AG08396 (cell line): ENCODE measurements at places on chromosomes 3 and 15.

DNA sequence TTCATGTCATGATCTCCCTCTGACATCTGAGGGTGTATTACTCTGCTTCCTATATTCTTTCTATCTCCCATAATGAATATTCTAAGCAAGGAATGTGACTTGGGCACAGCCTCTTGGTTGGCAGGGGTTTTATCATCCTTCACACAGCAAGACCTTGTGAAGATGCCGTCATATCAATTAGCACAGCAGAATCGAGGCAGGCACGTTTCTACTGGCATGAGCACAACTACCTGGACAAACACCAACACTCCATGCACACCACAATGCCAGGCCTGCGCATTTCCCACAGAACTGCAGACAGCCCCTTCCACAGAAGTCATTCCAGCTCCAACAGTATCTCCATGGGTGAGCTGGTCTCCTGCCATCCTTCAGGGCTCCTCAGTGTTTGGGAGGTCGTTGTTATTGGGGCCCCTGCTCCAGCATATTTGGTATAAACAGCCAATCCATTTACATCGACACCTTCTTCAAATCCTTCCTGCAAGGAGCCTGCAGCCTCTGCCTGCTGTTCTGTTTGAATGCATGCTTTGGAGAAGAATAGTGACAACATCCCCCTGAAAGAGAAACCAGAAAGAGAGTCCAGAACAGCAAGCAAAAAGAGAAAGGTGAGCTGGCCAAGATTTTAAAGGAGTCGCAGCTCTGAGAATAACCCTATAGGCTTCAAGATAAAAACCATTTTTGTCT is 275.5 kb downstream of the SHOX2 start:
- no peak for DNase-seq

- DNase-seq = no peak
Measured at GRCh38 chr3:126941721-126942270, 41.1 kb upstream of the PLXNA1 start.

DNA sequence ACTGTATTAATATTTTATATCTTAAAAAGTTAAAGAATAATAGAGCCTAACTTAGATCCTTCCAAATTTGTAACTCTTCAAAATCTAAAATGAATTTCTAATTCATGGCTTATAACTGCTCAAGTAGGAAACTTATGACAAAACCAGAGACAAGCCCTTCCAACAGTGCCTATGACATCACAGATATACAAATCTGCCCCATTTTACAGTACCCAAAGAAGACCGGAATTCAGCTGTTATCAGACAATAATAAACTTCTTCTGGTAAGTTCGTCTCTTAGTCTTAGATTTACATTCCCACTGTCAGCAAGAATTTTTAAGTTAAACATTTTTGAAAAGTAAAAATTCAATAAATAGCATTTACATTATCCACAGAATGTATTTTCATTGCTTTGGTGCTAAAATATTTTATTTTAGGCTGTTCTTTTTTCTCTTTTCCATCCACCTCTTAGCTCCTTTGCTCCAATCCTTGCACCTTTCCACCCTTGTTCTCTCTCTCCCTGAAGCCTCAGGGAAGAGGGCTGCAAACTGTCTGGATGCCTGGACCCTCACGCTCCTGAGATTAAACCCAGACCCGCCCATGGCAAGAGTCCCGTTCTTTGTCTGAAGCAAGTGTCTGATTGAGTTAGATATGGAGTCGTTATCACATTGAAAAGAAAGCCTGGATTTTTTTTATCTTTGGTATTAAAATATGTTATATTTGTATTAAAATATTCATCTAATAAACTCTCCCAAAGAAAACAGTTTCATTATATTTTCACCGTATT is 312.7 kb downstream of the ZBTB20 start:
- DNase-seq = no peak

DNA sequence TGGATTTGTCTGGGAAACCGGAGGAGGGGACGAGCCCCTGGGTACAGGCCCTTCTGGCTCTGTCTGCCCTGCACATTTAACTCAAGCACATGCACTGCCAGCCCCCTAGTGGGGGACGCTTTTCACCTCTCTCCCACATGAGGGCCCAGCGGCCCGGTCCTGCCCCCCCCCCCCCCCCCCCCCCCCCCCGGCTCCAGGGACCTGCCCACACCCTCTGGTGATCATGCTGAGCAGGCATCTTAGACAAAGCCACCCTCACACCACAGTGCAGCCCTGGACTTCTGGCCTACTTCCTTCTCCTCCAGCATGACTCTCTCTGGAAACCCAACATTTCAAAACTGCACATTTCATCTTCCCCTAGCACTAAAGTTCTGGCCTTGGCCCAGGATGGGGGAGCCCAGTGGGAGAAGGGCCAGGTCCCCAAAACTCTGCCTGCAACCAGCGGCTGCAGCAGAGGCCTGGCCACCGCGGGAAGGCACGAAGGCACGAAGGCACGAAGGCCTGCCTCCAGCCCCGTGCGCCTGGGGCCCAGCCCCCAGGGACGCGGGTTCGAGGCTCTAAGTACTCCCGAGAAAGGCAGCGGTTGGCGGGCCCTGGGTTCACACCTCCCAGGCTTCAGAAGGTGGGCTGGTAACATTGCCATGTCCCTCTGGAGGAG is 14.1 kb downstream of the KLF15 start:
- DNase-seq = peak; percentile 59

DNA sequence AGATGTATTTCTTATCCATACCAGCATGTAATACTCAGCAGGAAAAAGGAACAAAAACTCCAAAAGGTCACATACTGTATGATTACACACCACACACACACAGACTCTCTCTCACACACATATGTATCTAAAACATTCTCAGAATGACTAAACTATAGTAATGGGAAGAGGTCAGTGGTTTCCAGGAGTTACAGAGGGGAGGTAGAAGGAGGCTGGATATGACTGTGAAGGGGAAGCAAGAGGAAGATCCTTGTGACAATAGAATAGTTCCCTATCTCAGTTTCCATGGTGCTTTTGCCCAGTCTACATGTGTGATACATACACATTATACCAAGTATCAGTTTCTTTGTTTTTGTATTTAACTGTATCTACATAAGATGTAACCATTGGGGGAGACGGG is 190.1 kb downstream of the IL5RA start:
- no peak for DNase-seq

GRCh38 chr15:52193321-52193720 is 2.1 kb upstream of the GNB5 start:
- no peak for DNase-seq

- DNase-seq = no peak
Measured at GRCh38 chr3:170660139-170660538, 74.3 kb upstream of the SLC7A14 start.

DNA sequence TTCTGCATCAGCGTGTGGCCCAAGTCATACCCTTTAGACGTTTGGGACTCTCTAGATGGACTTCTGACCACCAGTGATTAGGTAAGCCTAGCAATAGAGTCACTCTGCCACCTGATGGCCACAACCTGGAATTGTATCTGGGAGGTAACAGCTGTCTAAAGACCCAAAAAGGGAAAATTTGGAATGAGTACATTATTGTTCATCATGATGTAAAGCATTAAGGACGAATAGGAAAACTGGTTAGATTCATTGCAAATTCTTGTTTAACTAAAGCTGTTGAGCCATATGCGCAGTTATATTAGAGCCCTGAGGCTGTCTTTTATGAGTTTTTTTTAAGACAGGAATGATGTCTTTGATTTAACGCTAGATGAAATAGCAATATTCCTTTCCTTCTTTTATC is 63.6 kb downstream of the FAM81A start:
- peak; percentile 37 for DNase-seq

- DNase-seq = no peak
Measured at GRCh38 chr3:189537135-189537534, 94.1 kb upstream of the TP63 start.

GRCh38 chr15:52233405-52233804 is 42.2 kb upstream of the GNB5 start:
- no peak for DNase-seq

- no peak for DNase-seq
Measured at GRCh38 chr15:79221696-79222095, 60.8 kb upstream of the ANKRD34C start.

DNA sequence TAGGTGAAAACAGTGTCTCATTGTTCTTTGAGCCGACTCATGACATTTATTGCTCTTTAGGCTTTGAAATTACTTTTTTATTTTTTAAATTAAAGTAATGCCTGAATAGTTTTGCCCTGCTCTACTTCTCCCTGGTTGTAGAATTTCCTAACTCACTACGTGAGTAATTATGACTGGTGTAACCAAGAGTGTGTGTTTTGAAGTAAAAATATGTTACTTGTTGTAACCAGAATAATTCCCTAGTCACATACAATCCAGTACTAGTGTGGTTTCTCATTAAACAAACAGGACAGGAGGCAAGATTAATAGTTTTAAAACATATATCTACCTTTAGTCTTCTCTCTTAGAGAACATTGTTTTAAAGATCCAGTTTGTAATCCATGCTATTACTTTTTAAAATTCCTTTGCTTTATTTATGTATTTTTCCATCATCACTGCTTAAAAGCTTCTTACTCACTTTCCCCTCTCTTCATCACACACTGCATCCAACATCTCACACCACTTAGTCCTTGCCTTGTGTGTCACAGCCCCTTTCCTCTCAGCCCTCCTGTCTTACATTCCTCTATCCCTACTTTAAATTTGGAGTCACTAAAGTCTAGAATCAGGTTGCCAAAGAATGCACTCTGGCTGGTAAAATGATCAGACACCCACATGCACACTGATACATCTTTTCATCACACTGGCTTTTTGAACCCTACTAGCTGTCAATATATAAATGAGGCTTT is 219.7 kb downstream of the WNT5A start:
- peak; percentile 18 for DNase-seq

- DNase-seq = no peak
Measured at GRCh38 chr3:94310341-94311135, 247.7 kb downstream of the NSUN3 start.

DNA sequence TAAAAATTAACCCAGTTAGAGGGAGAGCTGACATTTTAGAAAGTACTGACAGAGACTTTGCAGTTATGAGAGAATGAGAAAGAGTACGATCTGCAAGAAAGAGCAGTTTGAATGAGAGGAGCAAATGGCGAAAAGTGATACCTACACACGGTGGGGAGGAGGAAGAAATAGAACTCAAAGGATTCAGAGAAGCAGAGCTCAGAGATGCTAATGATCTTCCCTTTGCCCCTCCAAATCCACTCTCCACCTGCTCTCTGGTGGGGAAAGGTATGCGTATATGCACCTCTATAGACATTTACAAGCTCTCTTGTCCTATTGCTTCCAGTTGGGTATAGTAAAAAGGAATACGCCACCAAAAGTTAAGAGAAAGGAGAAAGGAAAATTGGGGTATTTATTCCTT is 123.3 kb upstream of the TTC14 start:
- DNase-seq = no peak

GRCh38 chr3:100340527-100340926 is 6.0 kb downstream of the NIT2 start:
- DNase-seq = no peak

DNA sequence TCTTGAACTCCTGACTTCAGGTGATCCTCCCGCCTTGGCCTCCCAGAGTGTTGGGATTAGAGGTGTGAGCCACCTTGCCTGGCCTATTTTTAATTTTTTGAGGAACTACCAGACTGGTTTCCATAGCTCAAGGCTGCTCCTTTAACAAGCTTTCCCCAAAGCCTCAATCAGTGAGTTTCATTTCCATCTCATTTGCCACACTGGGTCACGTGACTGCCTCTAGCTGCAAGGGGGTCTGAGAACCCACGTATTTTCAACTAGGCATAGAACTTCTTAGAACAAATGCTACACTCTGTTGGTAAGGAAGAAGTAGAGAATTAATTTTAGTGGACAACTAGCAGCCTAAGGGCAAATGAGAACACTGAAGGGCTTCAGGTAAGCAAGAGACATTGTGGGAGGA is 3.1 kb upstream of the CD276 start:
- DNase-seq = no peak

- DNase-seq = no peak
Measured at GRCh38 chr3:69590111-69590510, 149.2 kb upstream of the MITF start.

DNA sequence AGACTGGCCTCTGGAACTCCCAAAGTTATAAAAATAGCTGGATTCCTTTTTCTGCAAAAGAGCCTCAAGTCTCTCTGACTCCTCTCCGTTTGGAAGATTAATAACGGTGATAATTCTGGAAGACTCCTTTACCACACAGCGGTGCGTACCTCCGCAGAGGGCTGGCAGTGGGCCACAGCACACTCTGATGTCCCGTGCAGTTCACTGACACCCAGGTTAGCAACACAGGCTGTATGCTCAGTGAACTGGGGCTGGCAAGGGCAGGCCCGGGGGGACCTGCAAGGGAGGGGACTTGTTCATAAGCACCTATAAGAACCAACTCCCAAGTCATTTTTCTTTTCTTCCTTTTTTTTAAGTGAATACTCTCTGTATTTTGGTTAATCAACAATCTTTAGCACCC is 120.3 kb upstream of the TJP1 start:
- no peak for DNase-seq

GRCh38 chr15:63502843-63503738 is 1.3 kb upstream of the USP3 start:
- peak; percentile 68 for DNase-seq

DNA sequence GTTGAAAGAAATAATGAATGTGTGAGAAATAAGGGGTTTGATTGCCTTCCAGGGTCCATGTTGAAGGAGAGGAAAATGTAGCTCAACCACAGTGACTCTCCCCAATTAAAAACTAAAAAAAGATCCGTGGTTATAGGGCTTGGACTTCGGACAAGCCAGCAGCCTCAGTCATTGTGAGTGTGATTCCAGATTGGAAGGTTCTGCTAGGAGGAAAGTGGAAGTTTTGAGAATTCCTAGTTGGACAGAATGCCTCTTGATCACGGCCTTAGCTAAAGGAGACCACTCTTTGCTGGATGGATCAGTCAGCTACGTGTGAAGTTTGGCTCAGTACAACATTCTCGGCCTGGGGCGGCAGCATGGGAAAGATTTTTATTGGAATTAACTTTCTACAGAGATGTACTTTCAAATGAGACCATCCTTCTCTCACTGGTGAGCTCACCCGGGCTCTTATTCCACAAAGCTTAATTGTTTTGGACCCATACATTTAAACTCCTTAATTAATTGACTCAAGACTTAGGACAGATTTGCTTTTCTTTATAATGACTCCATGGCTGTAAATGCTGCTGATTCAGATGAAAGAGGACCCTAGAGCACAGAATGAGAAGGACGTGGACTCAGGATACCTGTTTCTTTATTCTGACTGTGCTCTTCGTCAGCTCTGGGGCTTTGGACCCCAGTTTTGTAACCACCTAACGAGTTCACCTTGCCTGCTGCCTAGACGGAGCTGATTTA is 27.5 kb downstream of the FLNB start:
- no peak for DNase-seq

DNA sequence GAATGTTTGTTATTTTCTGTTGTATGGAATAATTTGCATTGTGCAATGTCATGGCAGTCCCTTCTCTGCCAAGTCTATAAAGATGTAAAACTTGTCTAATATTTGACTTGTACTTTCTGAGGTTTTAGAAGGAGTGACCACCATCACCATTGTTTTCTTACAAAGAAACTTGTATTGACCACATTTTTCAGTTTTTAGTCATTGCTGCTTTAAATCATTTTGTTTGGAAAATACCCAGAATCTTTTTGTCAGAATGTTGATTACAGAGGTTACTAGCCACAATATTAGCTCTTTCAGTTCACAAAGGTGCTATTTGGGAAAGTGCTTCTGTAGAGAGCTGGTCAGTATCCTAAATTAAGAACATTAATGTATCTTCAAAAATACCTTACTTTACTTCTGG is 532.4 kb upstream of the GBE1 start:
- no peak for DNase-seq
